ENCODE measurements at places on chromosomes 1 and 21.

DNA sequence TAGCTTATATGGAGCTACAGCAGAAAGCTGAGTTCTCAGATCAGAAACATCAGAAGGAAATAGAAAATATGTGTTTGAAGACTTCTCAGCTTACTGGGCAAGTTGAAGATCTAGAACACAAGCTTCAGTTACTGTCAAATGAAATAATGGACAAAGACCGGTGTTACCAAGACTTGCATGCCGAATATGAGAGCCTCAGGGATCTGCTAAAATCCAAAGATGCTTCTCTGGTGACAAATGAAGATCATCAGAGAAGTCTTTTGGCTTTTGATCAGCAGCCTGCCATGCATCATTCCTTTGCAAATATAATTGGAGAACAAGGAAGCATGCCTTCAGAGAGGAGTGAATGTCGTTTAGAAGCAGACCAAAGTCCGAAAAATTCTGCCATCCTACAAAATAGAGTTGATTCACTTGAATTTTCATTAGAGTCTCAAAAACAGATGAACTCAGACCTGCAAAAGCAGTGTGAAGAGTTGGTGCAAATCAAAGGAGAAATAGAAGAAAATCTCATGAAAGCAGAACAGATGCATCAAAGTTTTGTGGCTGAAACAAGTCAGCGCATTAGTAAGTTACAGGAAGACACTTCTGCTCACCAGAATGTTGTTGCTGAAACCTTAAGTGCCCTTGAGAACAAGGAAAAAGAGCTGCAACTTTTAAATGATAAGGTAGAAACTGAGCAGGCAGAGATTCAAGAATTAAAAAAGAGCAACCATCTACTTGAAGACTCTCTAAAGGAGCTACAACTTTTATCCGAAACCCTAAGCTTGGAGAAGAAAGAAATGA, 37.6 kb downstream of the CENPF start:
- DNase-seq, result no peak

GRCh38 chr1:160437432-160438316, 37.3 kb downstream of the VANGL2 start:
- no peak for DNase-seq

- no peak for DNase-seq
Measured at GRCh38 chr21:28332796-28333195, 659.9 kb downstream of the LTN1 start.

DNA sequence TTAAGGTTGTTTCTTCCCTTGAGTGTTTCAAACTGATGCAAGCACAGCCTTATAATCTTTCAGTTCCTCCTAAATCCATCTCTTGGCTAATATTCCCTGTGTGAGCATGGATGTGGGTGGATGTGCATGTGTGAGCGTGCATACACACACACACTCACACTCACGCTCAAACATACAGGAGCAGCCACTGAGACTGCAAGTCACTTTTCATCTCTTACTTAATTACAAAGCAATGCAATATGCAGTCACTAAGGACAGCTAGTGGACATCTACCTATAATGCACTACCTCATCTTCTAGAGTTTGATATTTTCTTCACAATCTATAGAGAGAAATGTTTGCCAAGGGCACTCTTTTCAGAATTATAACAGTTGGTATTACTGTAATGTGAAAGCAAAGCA, 1.4 kb downstream of the ESRRG start:
- no peak for DNase-seq

GRCh38 chr21:17387030-17387617, 125.7 kb upstream of the CXADR start:
- DNase-seq, result no peak

DNA sequence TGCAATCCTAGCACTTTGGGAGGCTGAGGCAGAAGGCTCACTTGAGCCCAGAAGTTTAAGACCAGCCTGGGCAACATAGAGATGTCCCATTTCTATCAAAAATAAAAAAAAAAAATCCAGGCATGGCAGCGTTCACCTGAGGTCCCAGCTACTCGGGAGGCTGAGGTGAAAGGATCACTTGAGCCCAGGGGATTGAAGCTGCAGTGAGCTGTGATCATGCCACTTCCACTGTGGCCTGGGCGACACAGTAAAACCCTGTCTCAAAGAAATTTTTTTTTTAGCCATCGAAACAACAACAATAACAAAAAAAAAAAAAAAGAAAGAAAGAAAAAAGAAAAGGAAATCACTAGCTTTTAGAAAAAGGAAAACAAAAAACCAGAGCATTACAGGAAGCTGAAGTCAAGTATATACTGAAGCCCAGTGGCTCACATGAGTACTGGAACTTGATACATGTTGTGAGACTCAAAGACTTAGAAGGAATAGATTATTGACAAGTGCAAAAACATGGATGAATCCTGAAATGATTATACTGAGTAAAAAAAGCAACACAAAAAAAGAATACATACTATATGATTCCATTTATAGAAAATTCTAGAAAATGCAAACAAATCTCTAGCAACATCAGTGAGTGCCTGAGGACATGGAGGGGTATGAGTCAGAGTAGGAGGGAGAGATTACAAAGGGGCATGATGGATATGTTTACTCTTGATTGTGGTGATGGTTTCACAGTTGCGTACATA, 6.1 kb upstream of the RABGAP1L start:
- DNase-seq, result no peak

DNA sequence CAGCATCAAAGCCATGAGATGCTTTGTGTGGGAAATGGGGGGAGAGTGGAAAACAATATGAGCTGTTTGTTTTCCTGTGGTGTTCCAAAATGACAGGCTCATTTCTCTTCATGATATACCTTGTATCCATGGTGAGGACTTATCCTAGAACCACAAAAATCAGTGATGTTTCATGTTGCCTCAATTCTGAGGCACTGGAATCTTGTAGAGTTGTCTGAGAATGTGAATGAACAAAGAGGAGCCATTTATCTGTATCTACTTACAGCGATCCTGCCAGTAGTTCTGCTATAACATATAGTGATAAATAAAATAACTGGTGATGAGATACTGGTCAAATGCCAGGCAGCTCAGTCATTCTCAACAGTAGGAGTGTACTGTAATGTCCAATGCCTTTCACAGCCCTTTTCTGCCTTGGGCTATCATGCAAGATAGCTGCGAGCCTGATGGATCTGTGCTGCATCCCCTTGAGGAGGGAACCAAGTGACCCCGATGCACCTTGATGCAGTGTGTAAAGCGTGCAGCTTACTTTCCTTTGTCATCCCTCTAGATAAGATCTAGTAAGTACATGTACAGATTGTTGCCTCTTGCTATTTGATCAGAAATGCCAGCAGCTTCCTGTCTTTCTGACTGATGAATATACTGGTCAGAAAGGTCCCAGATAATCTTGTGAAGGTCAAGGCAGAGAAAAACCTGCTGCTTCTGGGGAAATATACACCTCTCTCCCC, 52.8 kb downstream of the SLC44A3 start:
- DNase-seq, result no peak

DNA sequence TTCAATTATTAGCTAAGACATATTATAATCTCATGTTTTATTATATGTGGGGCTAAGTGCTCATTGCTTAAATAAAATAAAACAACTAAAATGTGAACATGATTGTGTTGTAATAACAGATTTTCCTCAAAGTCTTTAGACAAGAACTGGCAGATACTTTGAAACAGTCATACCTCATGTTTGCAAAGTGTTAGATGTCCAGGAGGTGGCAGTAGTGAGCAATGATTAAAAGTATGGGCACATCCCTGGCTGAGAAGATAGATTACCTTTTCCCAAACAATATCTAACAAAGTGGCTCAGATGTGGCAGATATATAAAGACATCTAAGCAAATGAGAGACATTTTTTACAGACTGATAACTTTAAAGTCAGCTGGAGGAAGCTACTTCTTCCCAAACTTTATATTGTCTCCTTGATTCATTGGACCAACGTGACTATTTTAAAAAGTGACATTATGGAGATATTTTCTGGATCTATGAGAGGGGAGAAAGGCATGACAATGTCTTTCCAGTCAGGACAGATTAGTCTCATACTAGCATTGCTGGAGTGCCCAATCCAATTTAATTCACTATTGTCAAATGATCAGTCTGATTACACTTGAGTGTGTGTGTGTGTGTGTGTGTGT, 269.8 kb downstream of the S1PR1 start:
- no peak for DNase-seq

- no peak for DNase-seq
Measured at GRCh38 chr1:173937062-173937461, 19.9 kb upstream of the SERPINC1 start.

- DNase-seq, result no peak
Measured at GRCh38 chr1:165050246-165050645, 306.3 kb downstream of the LMX1A start.

DNA sequence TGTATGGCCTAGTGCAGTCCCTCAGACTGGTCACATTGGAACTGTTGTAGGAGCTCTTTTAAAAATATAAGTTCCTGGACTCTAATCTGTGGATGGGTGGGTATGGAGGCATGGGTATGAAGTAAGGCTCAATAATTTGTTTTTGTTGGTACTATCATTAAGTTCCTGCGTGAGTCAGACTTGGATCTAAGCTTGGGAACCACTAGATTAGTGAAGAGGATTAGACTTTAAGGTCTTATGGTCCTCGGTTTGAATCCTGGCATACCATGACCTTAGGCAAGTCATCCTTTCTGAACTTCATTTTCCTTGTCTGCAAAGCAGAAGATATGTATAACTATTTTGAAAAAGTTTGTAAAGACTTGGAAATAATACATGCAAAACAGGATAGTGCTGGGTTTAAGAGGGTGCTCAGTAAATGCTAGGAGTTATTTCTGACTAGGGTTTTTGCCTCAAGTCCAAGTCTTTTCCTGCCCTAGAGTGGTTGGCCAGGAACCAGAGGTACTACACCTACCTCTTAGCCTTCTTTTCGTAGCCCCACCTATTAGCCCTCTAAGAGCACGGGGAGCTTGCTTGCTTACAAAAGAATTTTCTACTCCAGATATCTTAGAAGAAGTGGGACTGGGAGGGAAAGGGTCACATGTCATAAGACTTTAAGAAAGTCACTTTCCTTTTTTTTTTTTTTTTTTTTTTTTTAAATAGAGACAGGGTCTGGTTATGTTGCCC, 38.6 kb upstream of the METTL18 start:
- DNase-seq, result no peak

DNA sequence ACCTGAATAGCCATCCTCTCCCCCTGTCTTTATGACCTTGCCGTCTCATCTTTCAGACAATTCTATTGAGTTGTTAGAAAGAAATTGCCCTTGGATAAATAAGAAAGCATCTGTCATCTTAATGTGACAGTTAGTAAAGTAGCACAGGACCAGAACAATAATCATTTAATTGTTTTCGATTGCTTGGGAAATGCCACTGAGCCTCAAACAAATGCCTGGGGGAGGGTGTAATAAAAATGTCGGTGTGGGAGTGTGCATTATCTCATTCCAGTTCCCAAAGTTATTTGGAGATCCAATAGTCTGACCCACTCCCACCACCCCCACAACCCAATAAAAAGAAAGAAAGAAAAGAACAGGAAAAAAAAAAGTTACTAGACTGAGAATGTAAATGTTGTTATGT, 509.3 kb upstream of the LRRC7 start:
- no peak for DNase-seq

DNA sequence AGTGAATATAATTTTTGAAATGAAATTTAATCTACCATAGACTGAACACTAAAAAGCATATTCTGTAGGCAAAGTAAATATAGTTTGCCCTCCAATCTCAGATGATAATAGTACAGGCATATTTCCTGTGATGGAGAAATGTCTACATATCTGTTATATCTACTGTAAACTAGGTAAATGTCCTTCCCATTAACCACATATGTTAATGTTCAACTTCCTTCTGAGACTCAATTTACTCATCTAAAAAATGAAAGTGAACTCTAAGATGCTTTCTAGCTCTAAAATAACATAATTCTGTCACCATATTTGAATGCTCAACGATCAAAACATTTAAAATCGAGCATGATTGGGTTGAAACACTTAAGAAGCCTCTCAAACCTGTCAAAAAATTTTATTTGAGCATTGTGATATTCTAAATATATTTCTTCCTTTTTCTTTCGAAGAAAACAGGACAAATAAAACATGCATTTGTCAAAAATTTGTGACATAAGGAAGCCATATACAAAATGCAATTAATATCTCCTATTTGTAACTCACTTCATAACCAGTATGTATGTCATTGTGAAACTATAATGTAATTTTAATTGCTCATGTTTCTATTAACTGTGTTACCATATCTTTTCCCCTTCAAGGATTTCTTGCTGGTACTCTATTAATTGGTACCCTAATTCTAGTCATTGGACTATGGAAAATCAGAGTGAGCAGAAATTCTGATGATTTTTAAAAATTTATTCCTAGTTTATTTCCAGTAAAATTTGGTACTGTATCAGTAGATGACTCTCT, 34.2 kb downstream of the CD55 start:
- DNase-seq, result no peak

- no peak for DNase-seq
Measured at GRCh38 chr1:54619749-54620148, 3.6 kb downstream of the FAM151A start.

GRCh38 chr21:44697811-44698734, 1.1 kb downstream of the KRTAP10-12 start:
- DNase-seq, result no peak

DNA sequence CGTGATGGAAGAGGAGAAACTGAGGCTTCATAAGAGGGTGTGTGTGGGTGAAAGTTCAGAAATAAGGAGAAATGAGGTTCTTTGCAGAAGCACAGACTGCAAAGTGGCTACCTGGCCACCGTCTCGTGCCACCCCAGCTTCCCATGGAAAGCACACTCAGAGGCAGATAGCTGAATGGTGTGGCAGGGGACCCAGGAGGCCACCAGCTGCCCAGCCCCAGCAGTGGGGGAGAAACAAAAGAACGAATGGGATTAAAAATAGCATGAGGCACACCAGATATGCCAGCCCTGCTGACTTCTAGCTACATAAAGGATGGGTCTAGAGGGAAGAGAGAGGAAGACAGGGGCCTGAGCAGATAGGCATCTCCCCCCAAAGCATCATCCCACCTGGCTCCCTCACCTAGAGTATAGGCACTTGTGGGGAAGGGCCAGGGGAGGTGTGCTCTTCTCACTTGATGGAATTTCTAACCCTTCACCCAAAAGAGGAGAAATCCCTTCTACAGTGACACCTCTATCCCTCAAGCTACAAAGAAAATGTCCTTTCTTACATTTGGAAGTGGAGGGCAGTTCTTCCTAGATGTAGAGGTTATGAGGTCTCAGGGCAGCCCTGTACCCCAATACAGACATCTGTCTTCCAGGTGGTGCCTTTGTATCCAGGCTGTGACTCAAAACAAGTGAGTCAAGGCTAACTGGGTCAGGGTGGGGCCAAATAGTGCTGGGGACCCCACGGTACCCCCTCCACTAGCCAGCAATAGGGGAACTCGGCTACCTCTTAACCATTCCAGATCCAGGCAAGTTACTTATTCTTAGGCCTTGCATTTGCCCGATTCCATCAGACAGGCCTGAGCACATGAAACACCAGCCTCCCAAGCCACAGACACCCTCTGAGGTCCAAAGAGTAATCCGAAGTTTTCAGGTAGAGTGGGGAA, 3.5 kb downstream of the HDGF start:
- DNase-seq, result no peak

All from activated T-cell treated with anti-CD3 and anti-CD28 coated beads, Interleukin-2, amount 50 U/mL, for 1 hour (primary cell).